A549 treated with RU486 at 1 μM for 4 hours (cell line): ENCODE measurements at places on chromosomes 1 and 21. TPM values are rescaled to one million over a fixed set of nuclear protein-coding genes. Genes with fewer than 3 reads are reported as not detected.

The AIM2 gene
- total RNA-seq: not detected in 5 replicates

The ICOSLG gene
- 2.2 to 3.0 TPM (median 2.9 TPM) in 5 replicates for total RNA-seq

The IQCC gene
- 1.8 to 2.7 TPM (median 2.1 TPM) in 5 replicates for total RNA-seq

The OMA1 gene
- 3.7 to 7.0 TPM (median 5.2 TPM) in 5 replicates for total RNA-seq

The STPG1 gene
- 5.1 to 6.8 TPM (median 6.7 TPM) in 5 replicates for total RNA-seq

The TSSK3 gene
- not detected in 5 replicates for total RNA-seq

The ARTN gene
- 0.15 to 0.51 TPM (median 0.22 TPM) in 5 replicates for total RNA-seq

The OVAAL gene
- total RNA-seq: 0.10 TPM in 1 of 5 replicates, not detected in the others

The POTED gene
- total RNA-seq: not detected in 5 replicates

The TSPAN2 gene
- 0.95 to 1.5 TPM (median 1.2 TPM) in 5 replicates for total RNA-seq

The ZNF281 gene
- 23.1 to 34.9 TPM (median 32.4 TPM) in 5 replicates for total RNA-seq

The AURKAIP1 gene
- total RNA-seq: 99.9 to 181 TPM (median 176 TPM) in 5 replicates

The CFAP74 gene
- total RNA-seq: 0.10 TPM in 1 of 5 replicates, not detected in the others

The SPATA46 gene
- not detected in 5 replicates for total RNA-seq

The RCSD1 gene
- 0.06 to 0.16 TPM (median 0.11 TPM) in 4 of 5 replicates, not detected in the other for total RNA-seq

The RGS13 gene
- not detected in 5 replicates for total RNA-seq

The ATP1A2 gene
- 0.03 to 0.04 TPM (median 0.03 TPM) in 3 of 5 replicates, not detected in the others for total RNA-seq

The LRP8 gene
- total RNA-seq: 40.5 to 52.4 TPM (median 47.0 TPM) in 5 replicates

The SLC35A3 gene
- 2.1 to 10.5 TPM (median 8.1 TPM) in 5 replicates for total RNA-seq

The PYHIN1 gene
- not detected in 5 replicates for total RNA-seq

The FABP3 gene
- total RNA-seq: not detected in 5 replicates

The KIF21B gene
- total RNA-seq: 1.6 to 3.5 TPM (median 2.6 TPM) in 5 replicates

The SNIP1 gene
- total RNA-seq: 8.0 to 15.3 TPM (median 11.1 TPM) in 5 replicates

The LAMB3 gene
- total RNA-seq: 17.7 to 22.4 TPM (median 19.8 TPM) in 5 replicates

The RHBDL2 gene
- total RNA-seq: 2.0 to 2.7 TPM (median 2.5 TPM) in 5 replicates

The FCGR3B gene
- not detected in 5 replicates for total RNA-seq

The PLCH2 gene
- total RNA-seq: 0.14 to 0.48 TPM (median 0.28 TPM) in 5 replicates

The KAZN gene
- total RNA-seq: 3.0 to 4.4 TPM (median 3.9 TPM) in 5 replicates

The EXTL1 gene
- not detected in 5 replicates for total RNA-seq

The TP73 gene
- 0.33 to 0.64 TPM (median 0.47 TPM) in 5 replicates for total RNA-seq

The TMCO2 gene
- not detected in 5 replicates for total RNA-seq

The CACYBP gene
- 167 to 216 TPM (median 188 TPM) in 5 replicates for total RNA-seq

The CAMSAP2 gene
- total RNA-seq: 14.6 to 26.9 TPM (median 21.3 TPM) in 5 replicates

The PDZK1 gene
- total RNA-seq: 0.62 to 1.2 TPM (median 0.95 TPM) in 5 replicates

The CLEC20A gene
- not detected in 5 replicates for total RNA-seq

The ORC1 gene
- 17.8 to 22.3 TPM (median 19.8 TPM) in 5 replicates for total RNA-seq

The AMY2B gene
- 0.43 to 0.70 TPM (median 0.55 TPM) in 5 replicates for total RNA-seq

The TFF2 gene
- total RNA-seq: 0.47 TPM in 1 of 5 replicates, not detected in the others

The OR2L13 gene
- total RNA-seq: not detected in 5 replicates

The SPRR2B gene
- total RNA-seq: not detected in 5 replicates

The IVL gene
- 0.08 TPM in 1 of 5 replicates, not detected in the others for total RNA-seq

The CSMD2 gene
- not detected in 5 replicates for total RNA-seq

The OLFM3 gene
- total RNA-seq: not detected in 5 replicates

The KLHDC7A gene
- total RNA-seq: 1.1 to 1.6 TPM (median 1.3 TPM) in 5 replicates

The MAP3K7CL gene
- total RNA-seq: 1.5 to 2.7 TPM (median 1.9 TPM) in 5 replicates

The FAM89A gene
- 12.8 to 22.2 TPM (median 19.9 TPM) in 5 replicates for total RNA-seq

The ADGRL4 gene
- total RNA-seq: not detected in 5 replicates

The PLA2G5 gene
- not detected in 5 replicates for total RNA-seq

The MARK1 gene
- total RNA-seq: 0.07 to 0.32 TPM (median 0.11 TPM) in 5 replicates
